GM03348 (cell line): ENCODE measurements at places on chromosomes 6 and 20.

GRCh38 chr6:30530014-30530413 lies 26.3 kb downstream of the GNL1 start:
- DNase-seq: no peak

DNA sequence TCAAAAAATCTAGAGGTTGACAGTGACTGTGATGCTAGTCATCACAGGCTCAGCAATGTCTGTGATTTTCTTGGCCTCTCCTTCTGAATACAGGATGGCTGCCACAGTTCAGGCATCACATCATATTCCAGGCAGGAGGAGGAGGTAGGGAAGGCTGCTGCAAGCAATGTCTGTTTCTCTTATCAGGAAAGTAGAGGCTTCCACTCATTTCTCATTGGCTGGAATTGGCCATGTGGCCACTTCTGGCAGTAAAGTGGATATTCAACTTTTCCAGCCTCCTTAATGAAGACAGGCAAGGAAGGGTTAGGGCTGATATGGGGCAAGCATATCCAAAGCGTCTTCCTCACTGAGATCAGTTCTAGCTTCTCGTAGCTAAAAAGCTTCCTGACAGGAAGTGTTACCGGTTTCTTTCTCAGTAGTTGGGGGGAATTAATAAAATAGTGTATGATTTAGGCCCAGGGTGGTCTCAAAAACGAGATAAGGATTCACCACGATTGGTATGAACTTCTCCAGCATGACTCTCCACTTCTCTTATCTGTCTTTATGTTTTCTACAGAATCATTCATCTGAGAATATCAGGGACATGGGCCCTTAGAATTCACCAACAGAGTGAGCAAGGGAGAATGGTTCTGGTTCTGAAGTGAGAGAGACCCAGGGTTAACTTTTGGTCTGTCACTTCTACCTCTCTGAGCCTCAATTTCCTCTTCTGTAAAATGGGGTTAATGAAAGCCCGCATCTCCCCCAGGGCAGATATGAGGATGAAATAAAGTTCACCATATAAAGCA lies 32.7 kb upstream of the PSMF1 start:
- DNase-seq: no peak

GRCh38 chr6:170003027-170003426 lies 251.6 kb downstream of the ERMARD start:
- DNase-seq: no peak

GRCh38 chr6:54010340-54011276 lies 100.6 kb upstream of the MLIP start:
- no peak for DNase-seq

GRCh38 chr6:116564921-116565872 lies 6.1 kb upstream of the RWDD1 start:
- peak; percentile 46 for DNase-seq

DNA sequence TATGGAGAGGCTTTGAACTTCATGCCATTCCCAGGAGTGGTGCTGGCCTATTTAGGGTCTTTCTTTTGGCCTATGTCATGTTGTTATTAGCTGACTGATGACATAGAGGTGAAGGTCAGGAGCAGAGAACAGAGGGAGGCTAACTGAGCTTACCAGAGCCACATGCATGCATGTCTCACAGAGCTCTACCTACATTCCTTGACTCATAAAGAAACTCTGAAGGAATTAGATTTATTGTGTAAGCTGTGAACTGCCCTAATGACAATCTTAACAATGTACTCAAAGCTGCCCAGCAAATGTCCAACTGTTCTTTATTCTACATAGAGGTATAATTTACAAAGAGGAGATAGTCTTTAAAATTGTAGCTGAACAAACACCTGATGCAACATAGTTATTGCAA lies 192.7 kb upstream of the CNR1 start:
- no peak for DNase-seq

DNA sequence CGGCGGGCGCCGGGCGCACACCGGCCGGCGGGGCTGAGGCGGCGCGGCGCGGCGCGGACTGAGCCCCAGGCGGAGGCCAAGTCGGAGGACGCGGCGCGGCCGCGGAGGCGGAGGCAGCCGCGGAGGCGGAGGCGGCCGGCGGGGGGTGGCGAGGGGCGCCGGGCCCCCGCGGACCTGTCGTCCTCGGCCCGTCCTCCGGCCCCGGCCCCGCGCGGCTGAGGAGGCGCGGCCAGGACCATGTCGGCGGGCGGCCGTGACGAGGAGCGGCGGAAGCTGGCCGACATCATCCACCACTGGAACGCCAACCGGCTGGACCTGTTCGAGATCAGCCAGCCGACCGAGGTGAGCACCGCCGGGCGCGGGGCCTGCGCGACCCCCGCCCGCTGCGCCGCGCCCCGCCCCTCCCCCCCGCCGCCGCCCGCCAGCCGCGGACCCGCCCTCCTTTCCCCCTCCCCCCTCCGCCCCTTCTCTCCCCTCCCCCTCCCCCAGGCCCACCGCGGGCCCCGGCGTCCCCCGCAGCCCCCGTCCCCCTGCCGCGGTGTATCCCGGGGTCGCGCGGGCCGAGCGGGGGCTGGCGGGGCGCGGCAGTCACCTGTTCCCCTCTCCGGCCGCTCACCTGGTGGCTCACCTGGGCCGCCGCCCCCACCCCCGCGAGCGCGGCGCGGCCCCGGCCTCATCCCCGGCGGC lies at the start of gene AFDN:
Gene AFDN (plus strand): TSS at position 16 of the 687 bp plus-strand sequence. CDS start 222 bp downstream, at position 238.
- no peak for DNase-seq

GRCh38 chr6:77463308-77463860 lies at the start of gene HTR1B:
Gene HTR1B (minus strand): TSS chr6:77463491. CDS start chr6:77463403, 88 bp downstream.
- peak; percentile 10 for DNase-seq

- DNase-seq: no peak
These were observed 371.2 kb downstream of the PREX1 start for GRCh38 chr20:48456366-48457192.

DNA sequence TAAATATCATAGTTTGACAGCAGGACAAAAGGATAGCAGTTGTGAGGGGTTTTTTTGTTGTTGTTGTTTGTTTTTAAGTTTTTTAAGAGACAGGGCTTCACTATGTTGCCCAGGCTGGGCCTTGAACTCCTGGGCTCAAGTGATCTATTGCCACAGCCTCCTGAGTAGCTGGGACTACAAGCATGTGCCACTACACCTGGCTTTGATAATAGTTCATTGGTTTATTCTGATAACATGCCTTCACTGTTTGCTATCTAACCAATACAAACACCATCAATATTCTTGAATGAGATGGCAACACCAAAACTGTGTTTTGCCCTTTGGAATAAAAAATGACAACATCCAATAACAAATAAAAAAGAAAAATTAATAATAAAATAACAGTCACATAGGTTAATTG lies 41.2 kb downstream of the FAM184A start:
- DNase-seq: no peak
